AG04449 (cell line): ENCODE measurements at places on chromosomes 4 and X.
A peak's percentile ranks its signal among the peaks of the same experiment; 100 is the strongest.

DNA sequence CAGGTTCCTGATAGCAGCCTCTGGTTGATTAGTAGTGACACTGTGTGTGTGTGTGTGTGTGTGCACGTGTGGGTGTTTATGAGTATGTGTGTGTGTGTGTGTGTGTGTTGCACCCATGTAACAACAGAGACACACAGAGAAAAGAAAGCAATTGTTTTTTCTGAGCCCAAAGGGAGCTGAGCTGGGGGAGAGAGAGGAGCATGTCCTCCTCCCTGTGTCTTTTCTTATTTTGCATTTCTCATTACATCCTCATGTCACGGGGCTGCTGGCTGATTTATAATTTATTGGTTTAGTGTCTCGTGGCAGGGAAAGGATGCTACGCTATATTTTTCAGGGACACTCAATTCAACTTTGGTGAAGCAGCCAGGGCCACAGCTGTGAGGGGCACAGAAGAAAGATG lies 511.4 kb downstream of the BCOR start:
- no peak for DNase-seq

- no peak for DNase-seq
Observed at GRCh38 chr4:127335732-127336131, 297.0 kb upstream of the INTU start.

DNA sequence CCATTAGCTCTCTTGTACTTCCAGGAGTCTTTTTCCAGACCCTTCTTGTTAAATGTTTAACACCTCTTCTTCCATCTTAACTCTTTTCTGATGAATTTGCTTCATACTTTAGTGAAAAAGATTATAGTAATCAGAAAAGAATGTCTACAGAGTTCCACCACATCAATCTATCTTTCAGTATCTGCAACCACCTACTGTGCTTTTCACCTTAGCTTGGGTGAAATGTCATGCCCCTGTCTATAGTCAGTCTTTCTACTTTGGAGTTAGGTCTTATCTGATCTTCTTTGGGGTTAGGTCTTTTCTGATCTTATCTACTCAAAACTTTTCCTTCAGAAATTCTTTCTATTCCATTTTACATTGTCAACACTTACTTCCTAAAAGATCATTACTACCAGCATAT lies 1310.2 kb downstream of the PCDH7 start:
- no peak for DNase-seq

DNA sequence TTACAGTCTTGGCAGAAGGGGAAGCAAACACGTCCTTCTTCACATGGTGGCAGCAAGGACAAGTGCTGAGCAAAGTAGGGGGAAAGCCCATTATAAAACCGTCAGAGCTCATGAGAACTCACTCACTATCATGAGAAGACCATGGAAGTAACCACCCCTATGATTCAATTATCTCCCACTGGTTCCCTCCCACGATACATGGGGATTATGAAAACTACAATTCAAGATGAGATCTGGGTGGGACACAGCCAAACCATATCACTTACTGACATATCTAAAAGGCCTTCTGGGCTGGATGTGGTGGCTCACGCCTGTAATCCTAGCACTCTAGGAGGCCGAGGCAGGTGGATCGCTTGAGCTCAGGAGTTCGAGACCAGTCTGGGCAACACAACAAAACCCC lies 117.1 kb upstream of the USP9X start:
- no peak for DNase-seq

DNA sequence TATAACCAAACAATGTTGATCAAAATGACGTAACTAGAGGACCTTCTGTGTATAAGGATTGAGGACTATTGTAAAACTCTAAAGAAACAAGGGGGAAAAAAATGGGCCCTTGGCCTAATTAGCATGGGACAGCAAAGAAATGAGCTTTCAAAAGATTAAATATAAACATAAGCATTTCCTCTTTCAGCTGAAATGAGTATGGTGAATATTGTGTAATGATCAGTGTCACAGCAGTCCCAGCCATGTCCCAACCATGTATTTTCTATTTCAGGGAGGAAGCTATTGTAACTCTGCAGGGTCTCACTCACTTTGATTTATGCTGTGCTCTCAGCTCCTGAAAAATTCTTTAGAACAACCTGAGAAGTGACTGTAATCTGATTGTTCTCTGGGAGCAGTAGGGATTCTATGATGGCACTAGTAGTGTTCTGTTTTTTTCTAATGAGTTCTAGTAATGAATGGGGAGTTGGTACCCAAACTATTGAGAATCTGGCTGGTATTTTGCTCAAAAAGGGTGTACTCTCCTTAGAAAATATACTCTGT lies 25.8 kb downstream of the ANXA10 start:
- DNase-seq, result no peak

GRCh38 chrX:49876750-49877149 lies 2.5 kb upstream of the USP27X start:
- DNase-seq, result no peak

DNA sequence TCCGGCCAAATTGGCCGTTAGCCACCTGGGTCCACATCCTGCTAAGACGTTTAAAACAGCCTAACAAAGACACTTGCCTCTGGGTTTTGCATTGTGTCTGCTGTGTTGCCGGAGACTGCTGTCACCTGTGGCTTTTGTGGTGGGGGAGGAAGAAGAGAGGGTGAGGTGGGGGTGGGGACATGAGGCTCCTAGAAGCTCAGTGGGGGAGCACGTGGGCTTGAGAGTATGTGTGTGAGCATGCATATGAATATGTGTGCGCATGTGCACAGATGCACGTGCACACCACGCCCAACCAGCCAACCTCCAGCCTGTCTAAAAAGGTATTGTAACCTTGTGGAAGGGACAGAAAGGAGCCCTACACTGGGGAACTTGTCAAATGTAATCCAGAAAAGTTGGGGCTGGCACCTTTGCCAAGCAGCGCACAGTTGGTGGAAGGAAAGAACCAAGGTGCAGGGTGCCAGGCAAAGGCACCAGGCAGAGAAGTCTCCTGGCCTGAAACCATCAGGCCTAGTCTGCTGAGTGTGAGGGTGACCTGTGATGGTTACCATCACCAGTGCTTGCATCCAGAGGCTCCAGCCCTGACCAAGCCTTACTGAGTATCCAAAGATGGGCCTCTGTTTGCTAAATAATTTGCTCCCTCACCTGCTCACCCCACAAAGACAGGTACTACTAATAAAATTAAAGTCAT lies 10.1 kb upstream of the SASH3 start:
- DNase-seq, result no peak

DNA sequence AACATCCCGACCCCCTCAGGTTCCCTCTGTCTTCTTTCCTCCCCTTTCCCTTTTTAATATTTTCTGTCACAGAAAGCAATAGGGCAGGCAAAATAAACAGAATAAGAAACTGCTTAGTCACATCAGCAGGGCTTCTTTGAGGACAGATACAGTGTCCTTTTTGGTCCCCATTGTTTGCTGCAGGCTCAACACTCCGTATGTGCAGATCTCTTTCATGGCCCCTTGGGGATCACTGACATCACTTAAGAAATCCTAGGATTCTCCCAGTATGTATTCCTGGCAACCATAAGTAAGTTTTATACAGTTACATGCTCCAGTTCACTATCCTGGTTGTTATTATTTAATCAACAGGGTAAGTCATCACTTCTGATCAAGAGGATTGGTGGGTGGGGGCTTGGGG lies 448.0 kb downstream of the NKX6-1 start:
- no peak for DNase-seq

DNA sequence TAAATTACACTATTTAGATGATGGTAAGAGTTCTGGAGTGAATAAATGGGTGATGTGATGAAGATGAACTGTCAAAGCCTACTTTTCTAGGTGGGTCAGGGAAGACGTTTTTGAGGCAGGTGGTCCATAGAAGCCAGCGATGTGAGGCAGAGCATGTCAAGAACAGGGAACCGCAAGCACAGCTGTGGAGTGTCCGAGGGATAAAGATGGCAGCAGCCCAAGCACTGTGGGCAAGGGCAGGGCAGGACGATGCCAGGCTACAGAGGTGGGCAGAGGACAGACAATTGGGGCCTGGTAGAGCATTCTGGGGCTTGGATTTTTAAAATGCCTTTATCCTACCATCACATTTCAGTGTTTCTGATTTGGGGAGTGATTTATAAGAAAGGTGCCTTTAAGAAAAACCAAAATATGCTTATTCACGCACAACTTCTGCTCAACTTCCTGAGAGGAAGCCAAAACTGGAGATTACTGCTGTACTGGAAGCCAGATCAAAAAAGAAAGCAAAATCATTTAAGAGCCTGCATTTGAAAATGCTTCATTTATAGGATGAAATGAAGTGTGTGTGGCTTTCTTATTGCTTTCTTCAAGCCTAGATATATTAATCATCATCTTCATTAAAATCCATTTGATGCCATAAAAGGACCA lies 119.0 kb upstream of the WDR17 start:
- DNase-seq, result no peak

- DNase-seq, result no peak
Observed at GRCh38 chr4:42638321-42638720, 18.6 kb downstream of the ATP8A1 start.

DNA sequence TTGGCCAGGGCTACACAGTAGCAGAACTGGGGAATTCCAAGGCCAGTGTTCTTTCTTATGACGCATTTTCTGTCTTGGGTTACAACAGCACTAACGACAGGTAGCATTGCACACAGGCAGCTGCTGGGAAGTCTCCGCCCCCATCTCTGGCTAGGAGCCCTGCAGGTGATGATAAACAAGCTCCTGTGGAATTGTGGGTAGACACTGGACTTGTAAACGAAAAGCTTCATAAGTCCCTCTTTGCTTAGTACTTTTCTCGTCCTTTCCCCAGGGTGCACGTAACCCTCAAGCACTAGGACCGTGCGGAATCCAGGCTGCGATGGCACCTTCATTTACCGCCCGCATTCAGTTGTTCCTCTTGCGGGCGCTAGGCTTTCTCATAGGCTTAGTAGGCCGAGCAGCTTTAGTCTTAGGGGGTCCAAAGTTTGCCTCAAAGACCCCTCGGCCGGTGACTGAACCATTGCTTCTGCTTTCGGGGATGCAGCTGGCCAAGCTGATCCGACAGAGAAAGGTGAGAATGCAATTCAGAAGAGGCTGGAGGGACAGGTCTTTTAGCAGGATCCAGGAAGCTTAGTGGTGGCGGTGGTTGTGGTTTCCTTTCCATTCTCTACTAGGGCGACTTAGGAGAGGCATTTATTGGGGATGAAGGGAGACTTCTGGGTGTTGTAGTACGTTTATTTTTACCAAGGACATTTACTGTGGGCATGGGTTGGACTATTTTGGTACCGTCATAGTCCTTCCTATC lies at the start of gene FAAH2:
FAAH2 (plus strand) TSS at position 200 of the 745 bp plus-strand sequence; CDS start at position 320, 120 bp downstream.
- DNase-seq, result no peak

DNA sequence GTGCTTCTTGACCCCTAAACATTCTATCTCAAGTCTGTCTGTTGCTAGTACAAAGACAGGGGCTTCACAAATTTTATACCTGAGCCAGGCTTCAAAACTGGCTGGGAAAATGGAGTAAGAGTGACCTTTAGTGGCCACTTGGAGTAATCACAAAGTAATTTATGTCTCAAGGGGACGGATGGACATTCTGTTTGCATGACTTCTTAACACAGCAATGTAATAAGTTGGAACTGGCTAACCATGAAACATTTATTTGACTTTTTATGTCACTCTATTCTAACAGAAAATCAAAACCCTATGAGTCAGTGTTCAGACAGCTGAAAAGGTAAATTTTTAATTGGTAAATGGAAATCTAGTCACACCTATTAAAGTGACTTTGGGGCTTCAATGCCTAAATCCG lies 600.6 kb downstream of the ANKRD50 start:
- peak; percentile 44 for DNase-seq

- DNase-seq, result no peak
Observed at GRCh38 chr4:113447769-113448168, 313.8 kb downstream of the CAMK2D start.

DNA sequence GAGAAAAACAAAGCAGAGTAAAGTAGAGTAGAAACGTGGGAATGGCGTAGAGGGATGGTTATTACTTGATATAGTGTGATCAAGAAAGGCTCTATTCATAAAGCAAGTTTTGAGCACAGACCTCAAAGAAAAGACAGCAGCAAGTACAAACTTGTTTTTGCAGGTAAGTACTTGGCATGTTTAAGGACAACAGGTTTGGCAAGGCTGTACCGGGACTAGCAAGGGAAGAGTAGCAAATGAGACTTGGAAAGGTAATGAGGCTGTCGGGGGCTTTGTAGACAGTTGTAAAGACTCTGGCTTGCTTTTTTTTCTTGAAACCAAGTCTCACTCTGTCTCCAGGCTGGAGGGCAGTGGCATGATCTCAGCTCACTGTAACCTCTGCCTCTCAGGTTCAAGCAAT lies 40.9 kb downstream of the NEK1 start:
- DNase-seq, result no peak

GRCh38 chrX:10111364-10112148 lies 45.2 kb upstream of the CLCN4 start:
- DNase-seq, result peak; percentile 10

DNA sequence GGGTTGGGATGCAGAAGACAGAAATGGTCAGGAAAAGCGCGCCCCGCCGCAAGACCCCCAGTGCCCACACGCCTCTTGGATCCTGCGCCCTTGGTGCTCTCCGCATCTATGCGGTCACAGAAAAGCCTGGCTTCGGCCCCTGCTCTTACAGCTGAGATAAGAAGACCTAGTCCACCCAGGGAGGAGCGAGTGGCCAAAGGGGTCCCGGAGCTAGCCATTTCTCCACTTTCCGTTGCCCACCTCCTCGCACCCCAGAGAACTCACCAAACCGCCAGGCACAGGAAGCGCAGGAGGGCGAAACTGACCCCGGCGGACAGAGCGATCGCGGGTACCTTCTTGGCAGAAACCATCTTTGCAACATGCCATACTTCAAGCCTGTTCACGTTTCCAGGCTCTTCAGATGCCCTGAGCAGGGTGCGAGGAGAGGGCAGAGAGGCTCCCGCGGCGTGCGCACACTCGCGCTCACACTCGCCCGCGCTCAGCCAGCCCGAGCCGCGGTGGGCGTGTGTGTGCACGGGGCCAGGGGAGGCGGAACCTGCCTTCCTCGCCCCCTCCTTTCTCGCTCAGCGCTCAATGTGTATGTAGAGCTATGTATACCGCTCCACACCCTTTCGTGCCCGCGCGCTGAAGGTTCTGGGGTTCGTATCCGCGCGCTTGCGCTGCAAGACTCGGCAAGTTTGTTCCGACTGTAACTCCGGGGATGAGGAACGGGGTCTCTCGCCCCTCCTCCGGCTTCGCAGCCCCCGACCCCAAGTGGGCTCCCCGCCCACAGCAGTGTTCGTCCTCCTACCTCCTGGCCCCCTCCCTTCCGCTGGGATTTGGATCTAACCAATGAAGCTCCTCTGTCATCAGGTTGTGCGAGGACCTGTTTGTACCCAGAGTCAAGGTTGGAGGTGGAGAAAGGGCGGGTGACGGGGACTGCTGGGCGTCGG lies at the start of gene GABRA4:
GABRA4 (minus strand) TSS at position 507 of the 932 bp plus-strand sequence; CDS start at position 350, 157 bp downstream.
- DNase-seq, result no peak

DNA sequence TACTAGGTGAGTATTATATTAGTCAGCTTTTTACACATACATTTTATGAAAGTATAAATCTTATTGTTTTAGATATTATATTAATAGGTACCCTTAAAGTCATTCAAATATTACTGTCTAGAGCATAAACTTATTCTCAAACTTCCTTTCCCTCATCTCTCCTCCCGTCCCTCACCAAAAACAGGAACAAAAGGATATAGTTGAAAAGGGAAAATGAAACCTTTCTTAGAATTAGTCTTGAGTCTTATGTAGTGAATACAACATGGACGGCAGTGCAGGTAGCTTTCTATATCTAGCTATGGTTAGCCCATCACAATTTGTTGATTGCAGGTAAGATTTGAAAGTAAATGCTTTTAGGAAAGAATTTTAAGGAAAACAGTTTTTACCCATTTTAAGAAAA lies 65.6 kb downstream of the RBPJ start:
- no peak for DNase-seq
